ENCODE measurements at places on chromosomes 13 and 19.

- no peak for DNase-seq
Measured at GRCh38 chr13:25180775-25181537, 8.9 kb upstream of the AMER2 start.

DNA sequence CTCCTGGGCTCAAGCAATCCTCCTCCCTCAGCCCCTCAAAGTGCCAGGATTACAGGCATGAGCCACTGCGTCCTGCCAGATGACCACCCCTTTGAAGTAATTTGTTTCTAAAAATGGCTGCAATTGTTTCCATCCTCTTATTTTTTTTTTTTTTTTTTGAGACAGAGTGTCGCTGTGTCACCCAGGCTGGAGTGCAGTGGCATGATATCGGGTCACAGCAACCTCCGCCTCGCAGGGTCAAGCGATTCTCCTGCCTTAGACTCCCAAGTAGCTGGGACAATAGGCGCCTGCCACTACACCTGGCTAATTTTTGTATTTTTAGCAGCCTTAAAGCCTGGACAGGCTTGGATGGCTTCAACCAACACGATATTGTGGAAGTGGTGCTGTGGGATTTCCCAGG lies 22.3 kb upstream of the DPP9 start:
- DNase-seq, result no peak

GRCh38 chr13:105783261-105783660 lies 752.2 kb downstream of the EFNB2 start:
- DNase-seq, result no peak

- no peak for DNase-seq
Measured at GRCh38 chr13:95588134-95588533, 35.6 kb downstream of the CLDN10 start.

- no peak for DNase-seq
Measured at GRCh38 chr19:3908266-3909054, 24.4 kb upstream of the NMRK2 start.

GRCh38 chr13:27208514-27208913 lies 36.9 kb upstream of the USP12 start:
- DNase-seq, result no peak

DNA sequence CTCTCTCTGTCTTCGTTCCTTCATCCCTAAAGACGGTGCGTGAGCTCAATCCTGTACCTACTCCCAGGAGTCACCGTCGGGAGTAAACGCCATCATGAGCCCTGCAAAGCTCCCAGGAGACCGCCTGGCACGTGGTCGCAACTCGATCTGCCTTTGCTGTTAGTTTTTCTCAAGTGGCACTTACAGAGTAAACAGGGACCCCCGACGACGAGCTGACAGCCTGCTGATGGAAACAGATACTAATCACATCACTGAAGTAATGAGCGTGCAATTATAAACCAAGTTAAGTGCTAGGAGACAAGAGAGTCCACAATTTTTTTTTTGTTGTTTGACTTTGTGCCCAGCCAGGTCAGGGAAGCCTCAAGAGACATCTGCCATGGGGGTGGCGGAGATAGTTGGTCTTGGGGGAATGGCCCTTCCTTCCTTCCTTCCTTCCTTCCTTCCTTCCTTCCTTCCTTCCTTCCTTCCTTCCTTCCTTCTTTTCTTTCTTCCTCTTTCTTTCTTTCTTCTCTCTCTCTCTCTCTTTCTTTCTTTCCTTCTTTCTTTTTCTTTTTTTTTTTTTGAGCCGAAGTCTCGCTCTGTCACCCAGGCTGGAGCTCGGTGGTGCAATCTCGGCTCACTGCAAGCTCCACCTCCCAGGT lies 23.6 kb downstream of the CACNG6 start:
- no peak for DNase-seq

GRCh38 chr13:34459856-34460255 lies 482.2 kb upstream of the NBEA start:
- DNase-seq, result no peak

DNA sequence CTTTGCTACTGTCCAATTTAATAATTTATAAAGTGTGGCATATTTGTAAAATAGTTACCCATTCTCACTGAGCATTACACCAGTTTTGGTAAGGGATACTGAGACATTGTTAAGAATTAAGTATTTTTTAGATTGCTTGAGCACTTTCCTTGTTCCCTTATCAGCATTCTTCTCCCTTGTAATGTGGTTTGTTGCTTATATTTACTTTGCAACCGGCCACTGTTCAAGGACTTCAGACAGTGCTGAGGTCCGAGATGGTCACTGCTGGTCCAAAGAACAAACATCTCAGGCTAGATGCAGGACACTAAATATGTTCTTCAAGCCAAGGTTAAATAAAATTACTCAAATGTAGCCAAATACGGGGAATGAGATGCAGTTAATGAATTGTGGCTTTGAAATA lies 161.4 kb downstream of the TM9SF2 start:
- DNase-seq, result no peak

GRCh38 chr13:100634696-100635095 lies 39.9 kb downstream of the TMTC4 start:
- DNase-seq, result no peak

GRCh38 chr13:24168392-24168750 lies 7.9 kb downstream of the SPATA13 start:
- no peak for DNase-seq

DNA sequence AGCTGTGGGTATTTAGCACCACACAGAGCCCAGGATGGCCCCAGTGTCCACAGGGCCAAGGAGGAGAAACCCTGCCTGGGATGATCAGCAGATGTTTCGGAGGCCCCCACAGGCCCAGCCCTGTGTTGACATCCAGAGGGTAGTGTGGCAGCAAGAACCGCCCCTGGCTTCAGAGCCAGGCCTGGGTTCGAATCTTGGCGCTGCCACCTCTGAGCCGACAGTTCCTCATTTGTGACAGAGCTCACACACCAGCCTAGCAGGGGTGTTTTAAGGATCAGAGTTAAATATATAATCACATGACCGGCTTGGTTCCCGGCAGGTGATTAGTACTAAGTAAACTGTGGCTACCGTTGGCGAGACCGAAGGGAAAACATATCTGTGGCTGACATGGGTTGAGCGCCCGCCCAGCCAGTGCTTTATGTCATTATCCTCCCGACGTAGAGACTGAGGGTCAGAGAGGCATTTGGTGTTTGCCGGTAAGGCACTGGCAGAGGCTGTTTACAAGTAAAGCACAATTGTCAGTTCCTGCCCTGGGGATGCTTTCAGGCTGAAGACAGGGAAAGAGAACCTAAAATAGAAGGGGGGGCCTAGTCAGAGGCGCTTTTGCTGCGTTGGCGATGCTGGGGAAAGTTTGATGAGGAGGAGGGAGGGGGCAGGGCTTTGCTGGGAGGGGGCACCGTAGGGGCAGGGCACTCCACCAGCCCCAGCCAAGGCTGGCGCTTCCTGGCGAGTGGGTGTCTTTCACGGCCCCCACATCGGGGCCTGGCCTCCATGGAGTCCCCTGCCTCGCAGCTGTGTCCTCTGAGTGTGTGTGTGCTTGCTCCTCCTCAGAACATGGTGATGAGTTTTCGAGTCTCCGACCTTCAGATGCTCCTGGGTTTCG lies 4.8 kb downstream of the PIAS4 start:
- DNase-seq, result no peak

DNA sequence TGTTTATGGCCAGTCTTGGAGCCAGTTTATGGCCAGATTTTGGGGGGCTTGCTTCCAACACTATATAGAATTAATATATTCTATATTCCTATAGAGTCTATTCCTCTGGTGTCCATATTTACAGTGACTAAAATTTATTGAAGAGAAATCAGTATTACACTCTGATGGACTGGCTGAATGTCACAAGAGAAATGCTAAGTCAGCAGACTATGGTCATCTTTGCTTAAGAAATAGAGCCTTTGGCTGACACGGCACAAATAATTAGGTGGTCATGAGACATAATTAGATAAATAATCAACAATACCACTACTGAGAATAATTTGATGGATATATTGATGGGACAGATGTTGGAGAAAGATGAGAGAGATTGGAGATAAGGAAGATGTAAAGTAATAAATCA lies 272.9 kb downstream of the SLITRK5 start:
- no peak for DNase-seq

DNA sequence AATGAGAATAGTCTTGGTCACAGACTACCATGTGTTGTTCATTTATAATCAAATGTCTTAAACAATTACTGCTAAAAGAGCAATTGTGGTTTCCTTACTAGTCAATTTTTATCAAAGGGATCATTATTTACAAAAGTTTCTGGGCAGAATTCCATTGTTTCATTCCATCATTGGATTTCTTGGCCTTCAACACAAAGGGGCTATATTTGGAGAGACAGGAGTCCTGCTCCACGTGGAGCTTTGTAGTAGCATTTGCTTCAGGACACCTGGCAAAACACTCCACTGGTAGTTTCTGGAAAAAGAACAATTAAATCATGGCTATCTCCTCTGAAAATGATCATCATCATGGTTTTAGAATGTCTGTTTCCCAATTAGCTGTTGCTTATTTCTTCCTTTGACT lies 22.3 kb upstream of the STARD13 start:
- no peak for DNase-seq

- DNase-seq, result no peak
Measured at GRCh38 chr13:51425410-51426042, 27.3 kb downstream of the INTS6 start.

DNA sequence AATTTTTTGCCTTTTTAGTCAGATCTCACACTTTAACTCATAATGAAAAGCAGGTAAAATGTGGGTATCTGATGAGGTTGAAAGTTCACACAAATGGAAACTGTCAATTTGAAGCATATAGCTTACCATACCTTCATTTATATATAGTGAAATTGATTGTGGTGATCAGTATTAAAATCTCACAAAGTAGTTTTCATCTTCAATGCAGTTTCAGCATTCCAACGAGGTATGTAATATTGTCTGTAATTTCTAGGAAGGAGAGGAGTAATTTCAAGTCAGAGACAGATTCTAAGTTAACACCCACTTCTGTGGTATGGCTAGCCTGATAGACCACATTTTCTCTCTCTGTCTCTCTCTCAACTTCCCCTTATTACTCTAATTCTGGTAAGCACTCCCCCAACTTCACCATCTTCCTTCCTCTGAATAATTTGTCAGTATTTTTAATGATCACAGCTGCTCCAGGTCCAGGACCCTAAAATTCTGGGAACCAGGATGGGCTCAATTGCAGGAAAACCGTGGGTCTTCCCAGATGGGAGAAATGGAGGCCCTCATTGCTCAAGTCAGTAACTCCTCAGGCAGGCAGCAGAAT lies 455.7 kb downstream of the FGF9 start:
- DNase-seq, result no peak

DNA sequence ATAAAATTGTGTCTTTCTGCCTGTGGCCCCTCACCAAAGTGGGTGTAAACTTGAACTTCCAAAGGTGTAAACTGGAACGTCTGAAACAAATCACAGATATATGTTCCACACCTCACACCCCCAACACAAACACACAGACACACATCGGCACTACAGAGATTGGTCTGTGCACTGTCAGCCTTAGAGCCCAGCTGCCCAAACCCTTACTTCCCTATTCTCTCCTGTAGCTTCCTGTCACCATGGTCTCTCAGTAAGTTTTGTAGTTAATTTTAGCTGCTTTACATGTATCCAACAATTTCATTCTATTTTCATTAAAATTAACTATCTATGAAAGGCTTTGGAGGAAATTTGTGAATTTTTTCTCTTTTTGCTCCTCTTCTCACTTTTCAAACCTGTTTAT lies 5.4 kb downstream of the TM9SF2 start:
- DNase-seq, result no peak

- DNase-seq, result no peak
Measured at GRCh38 chr13:64810750-64811149, 2419.4 kb downstream of the PCDH9 start.

DNA sequence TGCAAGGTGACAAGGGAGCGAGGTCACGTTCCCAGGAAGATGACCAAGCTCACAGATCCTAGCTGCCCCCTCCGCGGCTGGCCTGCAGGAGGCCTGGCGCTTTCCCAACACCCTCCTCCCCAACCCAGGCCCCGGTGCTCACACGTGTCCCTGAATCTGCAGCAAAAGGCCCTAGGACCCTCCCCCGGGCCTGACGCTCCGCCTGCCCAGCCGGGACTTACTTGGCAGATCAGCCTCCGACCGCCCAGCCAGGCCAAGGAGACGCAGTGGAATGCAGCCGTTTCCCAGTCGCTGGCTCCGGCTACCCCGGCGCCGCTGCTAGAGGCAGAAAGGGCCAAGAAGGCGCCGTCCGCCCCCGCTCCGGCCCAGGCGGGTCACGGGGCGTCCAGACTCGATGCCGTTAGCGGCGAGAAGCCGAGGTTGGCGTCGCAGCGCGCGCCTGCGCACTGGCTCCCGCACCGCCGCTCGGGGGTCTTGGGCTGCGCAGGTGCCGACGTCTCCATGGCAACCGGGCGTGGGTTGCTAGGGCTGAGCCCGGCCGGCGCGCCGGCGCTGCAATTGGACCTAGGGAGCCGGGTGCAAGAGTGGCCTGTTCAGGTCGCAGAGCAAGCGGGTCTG lies at the start of gene PNMA8A:
Gene PNMA8A, minus strand, starts transcription at position 448 of the 618 bp plus-strand sequence. CDS start 528 bp downstream, outside the sequence.
- DNase-seq, result no peak

DNA sequence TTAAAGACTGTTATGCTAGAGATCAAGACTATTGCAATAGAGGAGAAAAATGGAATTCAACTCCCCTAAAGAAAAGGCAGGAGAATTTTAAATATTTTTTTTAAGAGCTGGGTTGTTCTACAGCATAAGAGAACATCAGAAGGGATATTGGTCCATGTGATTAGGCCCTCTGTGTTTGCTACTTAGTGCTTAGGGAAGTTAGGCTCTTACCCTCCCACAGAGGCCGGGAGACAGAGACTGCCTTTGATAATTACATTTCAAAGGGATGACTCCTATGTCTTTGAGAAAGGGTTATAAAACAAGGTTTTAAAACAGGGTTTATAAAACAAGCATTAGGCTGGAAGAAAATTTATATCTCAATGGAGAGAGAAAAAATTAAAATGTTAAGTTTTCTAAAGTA lies 1248.1 kb upstream of the PCDH20 start:
- DNase-seq, result no peak

All from stimulated activated CD8-positive, alpha-beta memory T cell treated with anti-CD3 and anti-CD28 coated beads, Interleukin-7, amount 100 ng/mL, for 1 hour (primary cell).